ENCODE measurements at places on chromosomes 1 and 21.
A peak's percentile ranks its signal among the peaks of the same experiment; 100 is the strongest.

GRCh38 chr1:191971447-191971846 lies 186.8 kb upstream of the RGS18 start:
- no peak for DNase-seq

DNA sequence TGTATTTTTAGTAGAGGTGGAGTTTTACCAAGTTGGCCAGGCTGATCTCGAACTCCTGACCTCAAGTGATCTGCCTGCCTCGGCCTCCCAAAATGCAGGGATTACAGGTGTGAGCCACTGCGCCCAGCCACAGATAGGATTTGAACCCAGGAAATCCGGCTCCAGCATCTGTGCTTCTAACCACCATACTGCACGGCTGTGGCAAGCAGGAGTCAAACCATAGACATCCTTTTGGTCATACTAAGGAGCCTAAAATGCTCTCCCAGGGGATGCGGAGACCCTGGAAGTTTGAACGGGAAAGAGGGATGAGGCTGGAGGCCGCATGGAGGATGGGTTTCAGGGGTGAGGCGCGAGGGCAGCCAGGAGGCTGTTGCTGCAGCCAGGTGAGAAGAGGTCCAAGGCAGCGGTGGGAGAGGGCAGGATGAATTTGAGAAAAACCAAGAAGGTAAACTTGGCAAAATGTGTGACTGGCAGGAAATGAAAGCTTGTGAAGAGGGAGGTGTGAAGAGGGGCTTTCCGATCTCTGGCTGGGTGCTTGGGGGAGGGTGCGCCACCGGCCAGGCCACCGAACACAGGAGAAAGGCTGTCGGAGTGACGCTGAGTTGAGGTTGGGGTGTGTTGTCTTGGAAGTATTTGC lies 24.0 kb upstream of the CDK18 start:
- DNase-seq = no peak

DNA sequence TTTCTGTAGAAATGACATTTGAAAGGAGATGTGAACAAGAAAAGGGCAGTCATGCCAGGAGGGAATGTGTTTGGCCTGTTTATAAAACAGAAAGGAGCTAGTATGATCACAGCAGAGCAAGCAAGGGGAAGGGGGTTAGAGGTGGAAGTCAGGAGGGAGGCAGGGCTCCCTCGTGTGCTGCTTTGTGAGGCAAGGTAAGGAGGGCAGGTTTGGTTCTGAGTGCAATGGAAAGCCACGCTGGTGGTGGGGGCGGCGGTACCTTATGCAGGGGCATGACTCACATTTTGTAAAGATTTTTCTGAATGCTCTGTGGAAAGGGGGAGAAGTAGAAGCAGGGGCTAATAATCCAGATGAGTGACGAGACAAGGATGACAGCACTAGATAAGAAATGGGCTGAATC lies 197.5 kb upstream of the C8B start:
- DNase-seq = no peak

DNA sequence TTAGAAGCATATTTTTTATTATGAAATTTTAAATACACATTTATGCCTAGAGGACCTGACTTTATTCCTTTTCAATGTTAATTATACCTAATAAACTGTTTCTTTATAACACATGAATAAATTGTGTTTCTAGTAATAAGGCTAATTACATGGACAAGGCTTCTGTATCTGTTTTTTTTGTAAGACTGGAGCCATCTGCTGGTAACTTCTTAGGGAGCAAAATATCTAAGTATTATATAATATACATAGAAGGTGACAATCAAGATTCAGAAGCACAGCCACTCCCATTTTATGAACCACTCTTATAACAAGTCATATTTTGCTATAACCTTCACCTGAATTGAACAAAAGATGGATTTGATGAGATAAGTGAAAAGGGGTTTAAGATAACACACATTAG lies 84.2 kb downstream of the LBR start:
- no peak for DNase-seq

DNA sequence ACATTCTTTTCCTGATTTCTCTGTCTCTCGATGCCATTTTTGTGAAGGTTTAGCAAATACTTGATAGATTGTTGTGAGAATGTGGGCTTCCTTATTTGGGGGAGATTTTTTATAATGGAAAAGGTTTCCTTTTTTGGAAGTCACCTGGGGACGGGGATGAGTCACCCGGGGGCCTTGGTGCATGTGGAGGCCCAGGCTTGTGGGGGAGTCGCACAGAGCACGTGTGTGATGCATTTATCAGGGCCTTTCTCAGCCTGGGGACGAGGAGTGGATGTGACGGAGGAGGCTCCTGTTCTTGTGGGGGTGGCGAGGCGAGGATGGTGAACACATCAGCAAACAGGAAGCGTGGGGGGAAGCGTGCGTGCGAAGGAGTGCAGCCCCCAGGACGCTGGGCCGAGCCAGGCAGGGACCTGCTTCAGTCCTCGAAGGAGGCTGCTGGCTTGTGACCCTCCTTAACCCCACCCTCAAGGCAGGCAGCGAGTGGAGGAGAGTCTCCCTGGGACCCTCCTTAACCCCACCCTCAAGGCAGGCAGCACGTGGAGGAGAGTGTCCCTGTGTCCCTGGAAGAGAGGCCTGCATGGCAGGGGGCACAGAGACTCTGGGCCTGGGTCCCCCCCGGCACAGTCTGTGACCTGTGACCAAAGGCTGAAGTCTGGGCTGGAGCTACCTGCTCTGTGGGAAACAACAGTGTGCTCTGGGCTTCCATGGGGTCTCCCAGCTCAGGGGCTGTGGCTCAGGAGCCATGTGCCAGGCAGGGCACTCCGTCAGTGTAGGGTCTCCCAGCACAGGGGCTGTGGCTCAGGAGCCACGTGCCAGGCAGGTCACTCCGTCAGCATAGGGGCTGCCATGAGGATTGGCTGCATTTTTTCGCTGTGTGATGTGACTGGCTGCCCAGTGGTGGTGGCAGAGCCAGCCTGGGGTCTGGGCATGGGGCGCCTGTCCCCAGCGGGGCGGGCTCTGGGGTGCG lies 57.2 kb downstream of the AGPAT3 start:
- DNase-seq = no peak

GRCh38 chr1:31214316-31215064 lies 25.2 kb downstream of the NKAIN1 start:
- no peak for DNase-seq

DNA sequence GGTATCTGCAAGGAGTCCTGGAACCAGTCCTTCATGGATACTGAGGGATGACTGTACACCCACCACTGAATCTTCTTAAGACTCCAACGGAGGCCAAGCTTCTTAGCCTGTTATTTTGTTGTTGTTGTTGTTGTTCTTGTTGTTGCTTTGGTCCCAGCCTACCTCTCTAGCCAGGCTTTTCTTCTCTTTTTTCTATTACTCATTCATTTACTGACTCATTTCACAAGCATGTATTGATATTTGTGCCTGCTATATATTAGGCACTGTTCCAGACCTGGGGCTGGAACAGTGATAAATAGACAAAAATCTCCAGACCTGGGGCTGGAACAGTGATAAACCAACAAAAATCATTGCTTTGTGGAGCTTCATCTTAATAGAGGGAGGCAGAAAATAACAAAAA lies 20.4 kb downstream of the CENPF start:
- DNase-seq = no peak

- no peak for DNase-seq
Measured at GRCh38 chr1:68327414-68327813, 95.1 kb upstream of the WLS start.

DNA sequence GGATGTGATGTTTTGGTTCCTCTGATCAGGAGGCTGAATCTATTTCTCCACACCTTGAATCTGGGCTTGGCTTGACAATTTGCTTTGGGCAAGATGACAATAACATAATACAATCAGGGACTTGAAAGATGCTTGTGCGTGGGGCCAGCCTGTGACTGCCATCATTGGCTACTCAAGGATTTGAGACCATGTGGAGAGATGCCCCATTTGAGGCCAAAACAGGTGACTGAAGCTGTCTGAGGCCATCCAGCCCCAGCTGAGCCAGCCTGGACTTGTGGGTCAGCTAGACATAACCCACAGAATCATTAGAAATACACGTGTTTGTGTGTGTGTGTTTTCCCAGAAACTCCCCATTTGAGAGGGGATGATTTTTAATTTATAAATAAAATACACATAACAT lies 421.5 kb downstream of the PTPRU start:
- no peak for DNase-seq

DNA sequence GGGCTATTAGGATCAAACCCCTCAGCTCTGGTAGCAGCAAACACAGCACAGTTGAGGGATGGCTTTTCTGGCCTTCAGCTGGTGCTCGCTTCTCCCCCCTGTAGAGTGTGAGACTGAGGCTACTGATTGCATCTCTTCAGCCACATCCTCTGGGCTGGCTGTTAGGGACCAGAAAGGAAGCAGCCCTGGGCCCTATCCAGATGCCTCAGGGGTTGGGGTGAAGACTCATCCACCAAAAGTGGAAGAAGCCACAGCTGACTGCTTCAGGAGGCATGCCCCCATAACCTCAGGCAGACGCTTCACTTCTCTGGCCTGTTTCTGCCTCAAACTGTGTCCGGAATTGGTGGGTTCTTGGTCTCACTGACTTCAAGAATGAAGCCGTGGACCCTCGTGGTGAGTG lies 6.2 kb upstream of the TMEM200B start:
- DNase-seq = peak; percentile 27

- no peak for DNase-seq
Measured at GRCh38 chr1:111505641-111506119, 2.2 kb upstream of the ADORA3 start.

GRCh38 chr1:48230236-48230635 lies 7.7 kb downstream of the SLC5A9 start:
- DNase-seq = no peak

DNA sequence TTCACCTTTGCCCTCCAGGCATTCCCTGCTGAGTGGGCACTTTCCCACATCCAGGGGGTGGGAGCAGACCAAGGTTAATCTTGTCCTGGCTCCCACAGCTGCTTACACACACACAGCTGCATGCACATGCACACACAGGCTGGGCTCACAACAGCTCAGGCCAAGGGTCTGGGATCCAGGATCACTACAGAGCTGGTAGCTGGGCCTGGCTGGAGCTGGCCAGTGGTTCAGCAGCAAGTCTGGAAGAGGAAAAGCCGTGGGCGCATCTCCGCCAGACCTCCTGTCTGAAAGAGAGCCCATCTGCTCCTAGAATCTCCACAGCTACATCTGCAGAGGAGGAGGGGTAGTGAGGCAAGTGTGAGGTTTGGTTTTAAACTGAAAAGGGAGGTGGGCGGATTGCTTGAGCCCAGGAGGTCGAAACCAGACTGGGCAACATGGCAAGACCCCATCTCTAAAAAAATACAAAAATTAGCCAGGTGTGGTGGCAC lies 3.8 kb downstream of the CDK18 start:
- no peak for DNase-seq

- no peak for DNase-seq
Measured at GRCh38 chr1:17496419-17496818, 43.1 kb upstream of the ARHGEF10L start.

DNA sequence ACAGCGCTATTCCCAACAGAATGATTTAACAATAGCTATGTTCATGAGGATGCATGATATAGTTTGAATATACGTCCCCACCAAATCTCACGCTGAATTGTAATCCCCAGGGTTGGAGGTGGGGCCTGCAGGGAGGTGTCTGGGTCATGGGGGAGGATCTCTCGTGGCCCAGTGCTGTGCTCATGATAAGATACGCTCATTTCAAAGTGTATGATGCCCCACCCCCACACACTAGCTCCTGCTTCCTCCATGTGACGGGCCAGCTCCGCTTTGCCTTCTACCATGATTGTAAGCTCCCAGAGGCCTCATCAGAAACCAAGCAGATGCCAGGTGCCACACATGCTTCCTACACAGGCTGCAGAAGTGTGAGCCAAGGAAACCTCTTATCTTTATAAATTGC lies 93.6 kb downstream of the SMYD3 start:
- no peak for DNase-seq

GRCh38 chr21:42269386-42269785 lies 45.8 kb downstream of the TFF3 start:
- DNase-seq = no peak

GRCh38 chr1:59552007-59552406 lies 255.1 kb downstream of the FGGY start:
- no peak for DNase-seq

DNA sequence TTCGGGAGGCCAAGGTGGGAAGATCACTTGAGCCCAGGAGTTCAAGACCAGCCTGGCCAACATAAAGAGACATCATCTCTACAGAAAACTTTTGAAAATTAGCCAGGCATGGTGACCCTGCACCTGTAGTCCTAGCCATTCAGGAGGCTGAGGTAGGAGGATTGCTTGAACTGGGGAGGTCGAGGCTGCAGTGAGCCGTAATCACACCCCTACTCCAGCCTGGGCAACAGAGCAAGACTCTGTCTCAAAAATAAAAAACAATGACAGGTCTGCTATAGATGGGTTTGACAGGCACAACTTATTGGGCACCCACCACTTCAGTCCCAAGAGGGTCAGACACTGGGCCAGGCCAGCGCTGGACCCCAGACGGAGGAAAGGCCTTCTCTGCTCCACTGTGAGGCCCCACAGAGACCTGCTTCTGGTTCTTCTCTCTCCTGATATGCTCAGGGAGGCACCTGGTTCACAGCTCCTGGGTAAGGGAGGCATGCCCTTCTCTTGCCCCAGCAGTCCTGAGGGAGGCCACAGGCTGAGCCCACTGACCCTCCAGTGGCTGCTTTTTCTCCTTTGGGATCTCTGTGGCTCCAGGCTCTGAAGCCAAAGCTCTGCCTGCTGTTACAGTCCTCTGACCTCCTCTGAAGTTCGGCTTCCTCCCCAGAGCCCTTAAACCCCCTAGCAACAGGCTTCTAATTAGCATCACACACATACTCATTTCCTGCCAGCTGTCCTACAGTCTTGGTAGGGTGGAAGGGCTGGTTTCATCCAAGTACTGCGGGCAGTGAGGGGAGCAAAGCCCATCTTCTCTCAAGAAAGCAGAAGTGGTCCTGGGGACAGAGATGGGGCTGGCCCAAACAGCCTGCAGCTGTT lies 14.4 kb downstream of the S100A16 start:
- no peak for DNase-seq

- no peak for DNase-seq
Measured at GRCh38 chr1:93620841-93621210, 60.8 kb downstream of the BCAR3 start.

DNA sequence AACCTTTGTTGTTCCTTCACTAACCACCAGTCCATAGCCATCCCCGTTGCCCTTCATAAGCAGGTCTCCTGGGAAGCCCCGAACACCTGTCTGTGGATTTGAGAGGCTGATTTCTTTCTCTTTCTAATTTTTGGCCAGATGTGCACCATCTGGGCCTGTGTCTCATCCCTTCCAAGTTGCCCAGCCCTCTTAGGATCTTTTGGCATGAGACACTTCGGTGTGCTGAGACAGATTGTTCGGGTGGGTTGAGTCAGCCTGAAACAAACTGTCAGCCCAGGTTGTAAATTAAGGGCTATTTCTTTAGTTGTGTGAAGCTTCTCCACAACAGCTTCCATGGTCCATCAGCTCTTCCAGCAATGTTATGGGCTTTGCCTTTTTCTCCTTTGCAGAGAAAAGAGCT lies 1.4 kb upstream of the DNAJC11 start:
- DNase-seq = no peak

All from 8988T (cell line).